ENCODE measurements at places on chromosomes 11 and 22.
A peak's percentile ranks its signal among the peaks of the same experiment; 100 is the strongest.

- no peak for DNase-seq
Measured at GRCh38 chr11:4684631-4685285, 12.9 kb downstream of the OR51E2 start.

DNA sequence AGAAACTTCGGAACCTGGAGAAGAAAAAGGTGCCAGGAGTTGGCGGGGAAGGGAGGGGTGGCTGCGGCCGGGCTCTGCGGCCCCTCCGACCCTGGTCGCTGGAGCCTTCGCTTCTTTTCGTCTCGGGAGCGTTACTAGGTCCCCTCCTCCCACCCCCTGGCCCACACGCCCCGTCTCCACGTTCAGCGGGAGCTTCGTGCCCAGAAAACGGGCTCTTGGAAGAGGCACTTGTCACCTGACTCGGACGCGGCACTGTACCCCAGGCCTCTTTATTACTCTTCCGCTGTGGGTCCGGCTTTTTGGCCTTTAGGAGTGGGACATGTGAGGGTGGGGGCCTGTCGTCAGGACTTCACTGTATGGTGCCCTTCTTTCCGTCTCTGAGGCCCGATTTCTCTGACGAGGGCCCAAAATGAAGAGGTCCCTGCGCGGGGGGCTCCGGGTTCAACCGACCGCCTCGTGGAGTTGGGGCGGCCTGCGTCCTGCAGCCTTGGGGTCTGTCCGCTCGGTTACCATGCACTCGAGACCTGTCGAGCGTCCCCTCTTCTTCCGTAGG, 1.2 kb downstream of the CAPRIN1 start:
- no peak for DNase-seq

GRCh38 chr11:106156290-106156937, 79.0 kb downstream of the AASDHPPT start:
- DNase-seq = peak; percentile 24

- DNase-seq = peak; percentile 82
Measured at GRCh38 chr11:125625630-125626287, 796 bp downstream of the CHEK1 start.
